ENCODE measurements at places on chromosomes 16 and 17.

DNA sequence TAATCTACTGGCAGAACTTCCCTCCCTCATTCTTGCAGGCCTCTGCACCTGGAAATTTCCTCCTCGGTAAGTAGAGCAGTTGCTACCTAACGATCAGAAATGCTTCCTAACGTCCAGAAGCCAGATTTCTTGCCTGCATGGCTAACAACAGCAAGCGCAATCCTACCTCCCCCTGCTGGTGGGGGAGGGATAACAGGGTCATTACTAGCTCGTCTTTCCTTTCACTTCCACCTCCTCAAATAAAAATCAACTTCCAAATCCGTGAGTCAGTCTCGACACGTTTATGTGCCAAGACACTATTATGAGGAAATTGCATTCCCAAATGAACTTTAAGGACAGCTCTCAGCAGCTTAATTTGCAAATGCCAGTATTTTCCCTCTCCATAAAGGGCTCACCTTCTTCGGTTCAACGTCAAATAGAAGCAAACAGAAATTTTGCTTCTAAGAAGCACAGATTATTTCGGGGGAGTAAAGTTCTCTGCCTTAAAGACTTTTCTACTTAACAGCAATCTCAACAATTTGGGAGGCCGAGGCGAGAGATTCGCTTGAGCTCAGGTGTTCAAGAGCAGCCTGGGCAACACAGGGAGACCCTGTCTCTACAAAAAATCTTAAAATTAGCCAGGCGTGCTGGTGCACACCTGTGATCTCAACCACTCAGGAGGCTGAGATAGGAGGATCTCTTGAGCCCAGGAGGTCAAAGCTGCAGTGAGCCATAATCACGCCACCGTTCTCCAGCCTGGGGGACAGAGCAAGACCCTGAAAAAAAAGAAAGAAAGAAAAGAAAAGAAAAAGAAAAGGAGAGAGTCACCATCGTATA is 188.6 kb upstream of the PSMD7 start:
- DNase-seq = no peak

DNA sequence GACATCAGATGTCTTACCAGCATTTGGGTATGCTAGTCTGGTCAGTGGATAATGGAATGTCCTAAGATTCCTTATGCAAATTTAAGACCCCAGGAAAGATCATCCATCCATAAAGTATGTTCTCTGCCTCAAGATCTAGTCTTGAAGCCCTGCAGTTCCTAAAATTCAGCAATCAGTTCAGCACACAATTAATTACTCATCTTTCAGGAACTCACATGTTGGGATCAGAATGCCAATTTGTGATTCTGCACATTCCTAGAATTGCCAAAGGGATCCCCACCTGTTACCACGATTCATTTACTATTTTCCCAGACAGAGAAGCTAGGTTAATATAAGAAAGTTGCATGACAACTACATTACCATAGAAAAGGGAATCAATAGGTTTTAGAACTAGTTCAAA is 3.2 kb downstream of the OR2C1 start:
- no peak for DNase-seq

DNA sequence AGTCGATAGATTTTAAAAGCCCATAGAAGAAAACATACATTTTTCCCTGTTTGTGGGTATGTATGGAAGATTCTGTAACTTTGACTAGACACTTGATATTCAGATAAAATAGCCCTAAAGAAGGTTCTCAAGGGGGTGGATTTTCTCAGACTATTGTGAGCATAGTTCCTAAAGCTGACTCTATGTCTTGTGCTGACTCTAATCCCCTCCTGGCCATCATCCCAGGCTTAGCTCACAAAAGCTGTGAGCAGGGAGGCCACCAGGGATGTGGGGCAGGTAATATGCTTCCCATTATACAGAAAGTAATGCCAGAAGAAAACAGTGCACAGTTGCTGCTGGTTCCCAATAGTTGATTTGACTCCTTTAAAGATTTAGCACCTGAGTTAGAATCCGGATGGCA is 32.0 kb downstream of the CDH13 start:
- DNase-seq = no peak

GRCh38 chr16:28317040-28317880 is 24.9 kb downstream of the SBK1 start:
- no peak for DNase-seq

DNA sequence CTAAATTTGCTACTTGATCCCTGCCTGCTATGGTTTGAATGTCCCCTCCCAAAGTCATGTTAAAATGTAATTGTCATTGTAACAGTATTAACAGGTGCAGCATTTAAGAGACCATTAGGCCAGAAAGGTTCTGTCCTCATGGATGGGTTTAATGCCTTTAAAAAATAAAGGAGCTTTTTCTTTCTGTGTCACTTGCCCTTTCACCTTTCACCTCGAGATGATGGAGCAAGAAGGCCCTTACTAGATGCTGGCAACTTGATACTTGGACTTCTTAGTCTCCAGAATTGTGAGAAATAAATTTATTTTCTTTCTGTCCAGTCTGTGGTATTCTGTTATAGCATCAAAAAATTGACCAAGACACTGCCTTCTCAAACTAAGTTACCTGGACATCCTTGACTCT is 98.5 kb downstream of the BRIP1 start:
- no peak for DNase-seq

DNA sequence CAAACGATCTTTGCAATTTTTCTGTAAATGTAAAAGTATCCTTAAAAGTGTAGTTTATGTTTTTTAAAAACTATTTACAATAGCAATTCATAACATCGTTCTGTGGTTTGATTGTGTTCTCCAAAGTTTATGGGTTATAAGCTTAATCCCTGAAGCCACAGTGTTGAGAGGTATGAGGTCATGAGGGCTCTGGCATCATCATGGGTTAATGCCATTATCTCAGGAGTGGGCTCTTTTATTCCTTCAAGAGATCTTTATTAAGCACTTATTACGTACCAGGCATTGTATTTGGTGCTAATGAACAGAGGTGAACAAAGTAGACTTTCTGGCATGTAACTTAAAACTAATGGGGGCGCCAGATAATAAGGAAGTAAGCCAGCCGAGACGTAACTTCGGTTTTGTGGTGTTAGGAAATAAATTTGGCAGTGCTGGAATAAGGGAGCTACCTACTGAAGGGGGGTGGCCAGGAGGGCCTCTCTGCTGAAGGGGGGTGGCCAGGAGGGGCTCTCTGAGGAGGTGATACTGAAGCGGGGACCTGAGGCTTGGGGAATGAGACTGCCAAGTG is 158.1 kb downstream of the VPS53 start:
- DNase-seq = no peak

DNA sequence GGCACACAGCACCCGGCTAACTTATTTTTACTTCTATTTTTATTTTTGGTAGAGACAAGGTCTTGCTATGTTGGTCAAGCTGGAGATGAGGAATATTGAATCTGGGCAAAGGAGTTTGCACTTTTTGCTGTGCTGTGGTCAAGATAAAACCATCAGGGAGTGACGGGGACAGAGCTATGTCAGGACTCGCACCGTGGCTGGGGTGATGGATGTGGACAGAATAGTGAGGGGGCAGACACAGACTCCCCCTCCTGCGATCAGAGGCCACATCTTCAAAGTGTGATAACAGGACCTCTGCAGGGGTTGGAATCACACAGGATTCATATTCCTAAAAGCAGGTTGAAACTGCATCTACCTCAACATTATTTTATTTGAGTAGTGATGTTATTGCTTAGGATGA is 25.6 kb downstream of the IL21R start:
- DNase-seq = no peak

- DNase-seq = no peak
Measured at GRCh38 chr17:7413346-7413985, 5.8 kb downstream of the NLGN2 start.

DNA sequence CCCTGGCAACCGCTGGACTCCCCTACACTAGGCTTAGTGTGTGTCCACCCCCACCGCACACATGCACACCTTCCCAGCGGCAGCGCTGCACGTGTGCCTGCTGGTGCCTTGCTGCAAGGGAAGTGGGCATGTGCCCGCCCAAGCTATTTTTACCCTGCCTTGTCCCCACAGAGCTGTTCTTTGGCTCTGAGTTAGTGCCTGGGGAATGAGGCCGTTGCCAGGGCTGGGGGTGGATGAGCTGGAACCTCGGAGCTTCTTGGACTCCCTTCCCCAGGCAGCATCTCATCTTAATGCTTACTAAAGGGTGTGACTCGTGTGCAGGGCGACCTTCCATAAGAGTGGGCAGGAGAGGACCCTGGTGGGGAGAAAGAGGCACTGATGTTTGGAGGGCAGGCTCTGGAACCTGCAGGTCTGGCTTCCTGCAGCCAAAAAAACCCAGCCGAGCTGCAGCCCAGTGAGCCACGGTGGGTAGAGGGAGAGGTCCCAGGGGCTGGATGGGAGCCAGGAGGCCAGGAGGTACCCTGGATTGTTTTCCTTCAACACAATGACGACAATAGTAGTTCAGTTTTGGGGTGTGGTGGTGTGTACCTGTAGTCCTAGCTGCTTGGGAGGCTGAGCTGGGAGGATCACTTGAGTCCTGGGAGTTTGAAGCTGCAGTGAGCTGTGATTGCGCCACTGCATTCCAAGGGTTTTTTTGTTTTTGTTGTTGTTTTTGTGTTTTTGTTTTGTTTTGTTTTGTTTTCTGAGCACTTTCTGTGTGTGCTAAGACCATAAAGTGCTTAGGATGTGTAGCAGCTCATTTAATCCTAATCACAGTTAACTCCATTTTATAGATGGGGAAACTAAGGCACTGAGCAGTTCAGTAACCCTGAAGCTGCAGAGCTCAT is 119.1 kb downstream of the RAB11FIP4 start:
- no peak for DNase-seq

- no peak for DNase-seq
Measured at GRCh38 chr17:38672788-38673706, 1.7 kb downstream of the EPOP start.

- no peak for DNase-seq
Measured at GRCh38 chr17:50558941-50559614, 1.4 kb upstream of the CACNA1G start.

DNA sequence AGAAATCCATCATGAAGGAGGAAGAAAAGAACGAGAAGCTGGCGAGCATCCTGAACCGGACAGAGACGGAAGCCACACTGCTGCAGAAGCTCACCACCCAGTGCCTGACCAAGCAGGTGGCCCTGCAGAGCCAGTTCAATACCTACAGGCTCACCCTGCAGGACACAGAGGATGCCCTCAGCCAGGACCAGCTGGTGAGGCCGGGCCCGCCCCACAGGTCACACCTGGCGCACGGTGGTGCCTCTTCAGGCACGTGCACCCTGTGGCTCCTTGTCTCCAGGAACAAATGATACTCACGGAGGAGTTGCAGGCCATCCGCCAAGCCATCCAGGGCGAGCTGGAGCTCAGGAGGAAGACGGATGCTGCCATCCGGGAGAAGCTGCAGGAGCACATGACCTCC is 19.8 kb upstream of the GAA start:
- no peak for DNase-seq

GRCh38 chr17:30568117-30568430 is 90.9 kb downstream of the GOSR1 start:
- no peak for DNase-seq

DNA sequence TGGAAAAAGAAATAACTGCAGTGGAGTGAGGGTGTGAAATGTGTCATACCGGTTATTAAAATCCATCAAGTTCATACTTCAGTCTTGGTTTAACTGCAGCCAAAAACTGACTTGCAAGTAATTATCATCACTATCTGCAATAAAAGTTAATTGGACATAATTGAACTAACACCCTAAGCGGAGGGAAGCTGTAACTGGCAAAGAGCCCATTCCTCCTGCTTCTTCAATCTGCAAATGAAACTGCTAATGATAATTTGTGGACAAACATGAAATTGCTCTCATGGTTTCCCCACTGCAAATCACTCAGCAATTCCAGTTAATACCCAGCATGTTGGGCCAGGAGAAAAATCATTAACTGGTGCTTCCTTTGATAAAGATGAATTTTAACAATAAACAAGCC is 46.5 kb downstream of the FAM222B start:
- no peak for DNase-seq

DNA sequence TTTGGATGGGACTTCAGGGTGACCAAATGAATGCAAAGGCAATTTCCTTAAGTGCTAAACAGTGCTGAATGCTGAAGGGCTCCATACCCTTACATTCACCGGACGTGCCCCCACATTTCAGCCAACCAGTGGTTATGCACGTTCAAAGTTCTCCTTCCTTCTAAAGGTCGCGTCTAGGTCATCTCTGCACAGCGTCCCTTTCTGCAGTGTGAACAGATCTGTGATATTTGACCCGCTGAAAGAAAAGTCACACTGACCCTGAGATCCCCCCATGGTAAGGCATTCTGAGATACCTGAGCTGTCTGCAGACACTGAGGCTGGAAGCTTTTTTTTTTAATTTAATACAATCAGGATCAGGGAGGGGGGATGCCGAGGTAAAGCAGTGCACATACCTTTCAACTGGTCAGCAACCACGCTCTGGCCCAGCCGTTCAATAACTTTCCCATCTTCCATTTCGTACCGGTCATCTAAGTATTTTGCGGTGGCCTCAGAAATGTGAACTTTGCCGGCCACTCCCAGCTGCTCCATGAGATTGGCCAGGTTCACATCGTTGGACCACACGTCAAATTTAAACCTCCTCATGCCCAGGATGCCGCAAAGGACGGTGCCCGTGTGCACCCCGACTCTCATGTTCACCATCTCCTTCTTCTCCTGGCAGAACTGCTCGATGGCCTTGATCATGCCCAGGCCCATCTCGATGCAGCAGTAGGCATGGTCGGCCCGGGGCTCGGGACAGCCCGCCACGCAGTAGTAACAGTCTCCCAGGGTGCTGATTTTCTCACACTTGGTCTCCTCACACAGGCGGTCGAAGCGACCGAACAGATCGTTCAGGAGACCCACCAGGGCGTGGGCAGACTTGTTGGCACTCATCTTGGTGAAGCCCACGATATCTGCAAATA is 2.6 kb downstream of the ADCY9 start:
- no peak for DNase-seq

- DNase-seq = no peak
Measured at GRCh38 chr16:88773812-88774291, 11.2 kb downstream of the PIEZO1 start.
